Esophagus mucosa (tissue), 1 donor: ENCODE measurements at places on chromosomes 12 and 14. TPM values are rescaled to one million over a fixed set of nuclear protein-coding genes. Genes with fewer than 3 reads are reported as not detected.

- ATAC-seq, result peak; percentile 5
Measured at GRCh38 chr12:51941011-51941581, 10.4 kb upstream of the ACVR1B start.

GRCh38 chr12:127717278-127717677, 549.7 kb upstream of the TMEM132C start:
- ATAC-seq, result no peak

GRCh38 chr12:21985155-21985554, 43.9 kb upstream of the ABCC9 start:
- ATAC-seq, result no peak

GRCh38 chr12:116631619-116632018, 72.4 kb downstream of the MAP1LC3B2 start:
- ATAC-seq, result peak; percentile 65

GRCh38 chr12:114996382-114996781, 312.4 kb upstream of the TBX3 start:
- ATAC-seq, result no peak

Gene ZNF385A
- total RNA-seq, result 52.2 TPM

Gene WDR20
- total RNA-seq, result 26.5 TPM

Gene EFCAB11
- total RNA-seq, result 9.0 TPM
